ENCODE measurements at places on chromosomes 16 and 17.
A peak's percentile ranks its signal among the peaks of the same experiment; 100 is the strongest.

GRCh38 chr17:73157521-73157890 is 7.3 kb upstream of the SSTR2 start:
- no peak for DNase-seq

GRCh38 chr17:73430848-73431247 is 119.0 kb upstream of the CDC42EP4 start:
- no peak for DNase-seq

DNA sequence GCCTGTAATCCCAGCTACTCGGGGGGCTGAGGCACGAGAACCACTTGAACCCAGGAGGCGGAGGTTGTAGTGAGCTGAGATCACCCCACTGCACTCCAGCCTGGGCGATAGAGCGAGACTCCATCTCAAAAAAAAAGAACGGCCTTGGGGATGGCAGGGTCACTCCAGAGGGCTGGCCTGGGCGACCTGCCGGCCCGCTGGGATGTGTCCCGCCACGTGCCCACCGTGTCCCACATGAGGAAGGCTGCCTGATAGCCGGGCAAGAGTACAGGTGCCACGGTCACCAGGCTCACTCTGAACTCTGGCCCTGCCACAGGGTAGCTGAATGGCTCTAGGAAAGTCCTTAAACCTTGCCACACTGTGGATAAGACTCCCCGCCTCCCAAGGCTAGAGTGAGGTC is 67.5 kb downstream of the COG7 start:
- DNase-seq, result no peak

- DNase-seq, result no peak
Observed at GRCh38 chr16:54080524-54081008, 206.0 kb downstream of the IRX3 start.

DNA sequence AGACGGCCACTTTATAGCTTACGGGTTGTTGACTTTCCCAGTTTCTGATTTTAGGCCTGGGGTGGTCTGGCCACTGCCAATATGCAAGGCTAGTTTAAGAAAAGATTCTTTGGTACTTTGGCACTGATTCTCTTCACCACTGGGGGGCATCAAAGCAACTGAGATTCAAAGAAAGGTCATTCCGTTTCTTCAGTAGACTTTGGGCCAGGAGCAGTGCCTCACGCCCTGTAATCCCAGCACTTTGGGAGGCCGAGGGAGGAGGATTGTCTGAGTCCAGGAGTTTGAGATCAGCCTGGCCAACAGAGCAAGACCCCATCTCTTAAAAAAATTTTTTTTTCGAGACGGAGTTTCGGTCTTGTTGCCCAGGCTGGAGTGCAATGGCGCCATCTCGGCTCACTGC is 53.0 kb downstream of the RPA1 start:
- DNase-seq, result peak; percentile 52

GRCh38 chr16:87125206-87126155 is 191.7 kb downstream of the C16orf95 start:
- no peak for DNase-seq

DNA sequence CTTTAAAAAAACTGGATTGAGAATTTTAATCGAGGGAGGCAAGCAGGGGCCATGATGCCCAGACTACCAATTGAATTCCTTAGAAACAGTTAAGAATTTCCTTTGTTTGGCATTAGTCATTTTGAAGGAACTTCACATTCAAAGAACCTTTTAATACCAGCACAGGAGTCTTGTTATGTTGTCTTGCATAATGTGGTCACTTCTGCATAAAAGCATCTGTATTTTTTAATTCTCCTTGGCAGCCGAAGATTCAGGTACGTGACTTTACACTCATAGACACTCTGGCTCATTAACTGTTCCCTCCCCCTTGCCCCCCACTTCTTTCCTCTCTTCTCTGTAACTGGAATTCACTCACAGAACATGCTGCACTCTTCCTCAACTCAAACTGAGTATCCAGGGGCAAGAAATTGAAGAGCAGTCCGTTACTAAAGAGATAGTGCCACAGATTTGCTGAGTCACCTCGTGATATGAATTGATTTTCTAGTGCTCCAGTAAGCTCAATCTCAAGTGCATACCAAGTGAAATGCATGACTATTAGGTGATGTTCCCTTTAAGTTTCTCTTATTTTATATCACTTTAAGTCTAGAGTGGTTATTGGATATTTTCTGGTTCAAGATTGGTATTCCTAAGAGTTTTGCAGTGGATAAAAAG is 572.2 kb upstream of the SOX9 start:
- DNase-seq, result no peak

DNA sequence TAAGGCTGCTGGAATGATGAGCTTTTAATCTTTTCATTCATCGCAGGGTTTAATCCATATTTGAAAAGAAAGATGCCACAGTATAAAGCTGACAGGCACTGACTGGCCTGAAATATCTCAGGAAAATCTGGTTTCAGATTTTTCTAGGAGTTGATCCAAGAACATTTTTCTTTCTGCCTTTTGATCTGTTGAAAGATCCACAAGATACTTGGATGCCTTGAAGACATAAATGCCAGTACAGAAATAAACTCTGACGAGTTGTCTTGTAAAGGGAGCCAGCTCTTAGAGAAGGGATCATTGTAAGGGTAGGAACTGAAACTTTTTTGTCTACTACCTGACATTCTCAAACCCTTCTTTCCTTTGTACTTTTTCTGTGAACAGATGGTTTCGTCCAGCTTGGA is 25.4 kb upstream of the KRT20 start:
- DNase-seq, result no peak

GRCh38 chr16:27149986-27150385 is 53.3 kb upstream of the KDM8 start:
- DNase-seq, result no peak

DNA sequence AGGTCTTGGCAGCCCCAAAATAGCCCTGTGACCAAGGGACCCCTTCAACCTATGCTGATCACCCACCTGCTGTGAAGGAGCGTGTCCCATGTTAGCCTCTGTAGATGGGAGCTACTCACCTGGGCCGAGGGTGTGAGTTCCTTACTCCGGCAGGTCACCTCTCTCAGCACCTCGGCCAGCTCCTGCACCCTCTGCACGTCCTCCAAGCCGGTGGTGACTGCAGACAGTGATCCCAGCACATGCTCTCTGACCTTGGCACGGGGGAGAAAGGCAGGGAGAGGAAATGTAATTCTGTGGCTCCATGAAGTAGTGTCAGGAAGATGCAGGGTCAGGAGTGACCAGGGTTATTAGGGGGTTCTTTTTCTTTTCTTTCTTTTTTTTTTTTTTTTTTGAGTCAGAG is 67.7 kb upstream of the BCO1 start:
- no peak for DNase-seq

DNA sequence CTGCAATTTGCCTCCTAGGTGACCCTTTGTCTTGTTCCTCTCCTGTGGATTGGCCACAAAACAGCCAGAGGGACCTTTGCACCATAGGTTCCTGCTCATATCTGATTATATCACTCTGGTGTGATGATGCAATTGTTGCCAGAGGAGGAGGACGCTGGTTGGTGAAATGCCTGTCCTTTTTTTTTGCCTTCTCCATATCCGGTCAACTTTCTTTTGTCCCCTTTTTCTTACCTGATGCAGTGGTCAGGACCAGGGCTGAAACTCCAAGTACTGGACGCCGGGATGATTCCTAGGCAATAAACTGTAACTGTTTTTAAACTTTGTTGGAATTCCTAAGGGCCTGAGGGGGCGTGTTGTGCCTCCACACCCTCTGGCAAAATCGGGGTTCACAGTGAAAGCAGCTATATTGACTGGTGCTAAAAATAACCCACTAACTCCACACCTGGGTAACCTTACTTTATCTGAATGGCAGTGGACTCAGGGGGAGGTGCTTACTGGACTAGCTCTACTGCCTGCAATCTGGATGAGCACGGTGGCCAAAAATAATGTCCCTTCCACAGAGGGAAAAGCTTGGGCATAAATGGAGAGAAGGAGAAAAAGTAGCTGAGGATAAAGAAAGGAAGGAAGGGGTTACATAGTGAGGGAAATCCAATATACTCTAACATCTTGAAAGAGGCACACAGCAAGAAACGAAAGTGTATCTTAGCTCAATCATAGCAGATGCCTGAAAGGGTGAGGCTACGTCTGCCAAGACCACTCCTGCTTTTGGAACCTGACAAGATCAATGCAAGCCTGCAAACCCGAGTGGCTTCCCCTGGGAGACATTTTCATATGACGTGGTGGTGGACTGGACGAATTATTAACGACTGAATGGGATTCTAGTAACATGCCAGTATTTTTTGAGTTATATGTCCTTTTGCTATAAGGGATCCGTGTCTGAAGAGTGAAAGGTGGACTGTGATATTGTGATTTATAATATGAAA is 28.4 kb upstream of the ZNF423 start:
- no peak for DNase-seq

DNA sequence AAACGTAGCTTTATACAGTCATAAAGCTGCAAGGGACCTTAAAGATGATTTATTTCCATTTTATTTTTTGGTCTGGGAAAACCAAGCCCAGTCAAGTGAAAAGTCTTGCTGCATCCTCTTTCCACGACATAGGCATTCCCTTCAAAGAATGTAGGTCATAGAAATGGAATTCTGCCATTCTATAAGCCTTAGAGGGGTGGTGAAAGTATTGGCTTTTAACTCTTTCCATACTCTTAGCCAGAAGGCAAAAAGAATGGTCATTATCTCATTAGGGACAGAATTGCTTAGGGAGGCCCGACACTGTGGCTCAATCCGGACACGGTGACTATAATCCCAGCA is 7.9 kb upstream of the MSL1 start:
- no peak for DNase-seq

DNA sequence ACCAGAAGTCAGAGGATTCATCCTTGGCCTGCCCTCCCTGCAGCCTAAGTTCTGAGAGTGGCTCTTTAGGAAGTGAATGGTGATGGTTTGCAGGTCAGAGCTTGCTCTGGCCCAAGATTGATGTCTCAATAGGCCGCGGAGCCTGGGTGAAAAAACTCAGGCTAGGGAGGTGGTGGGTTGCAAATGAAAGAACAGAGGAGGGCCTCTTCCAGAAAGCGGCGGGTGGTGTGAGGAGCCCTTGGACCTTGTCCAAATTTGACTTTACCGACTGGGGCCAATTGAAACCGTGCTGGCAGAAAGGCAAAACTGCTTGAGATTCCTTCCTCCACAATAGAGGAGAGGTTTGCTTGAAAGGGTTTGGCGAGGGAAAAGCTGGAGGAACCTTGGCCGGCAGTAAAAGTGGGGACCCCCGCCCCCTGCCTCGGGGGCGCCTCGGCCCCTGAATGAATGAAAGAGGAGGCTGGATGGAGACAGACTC is 331.3 kb downstream of the SEC14L1 start:
- no peak for DNase-seq

GRCh38 chr16:80655751-80656150 is 115.0 kb downstream of the DYNLRB2 start:
- DNase-seq, result no peak

DNA sequence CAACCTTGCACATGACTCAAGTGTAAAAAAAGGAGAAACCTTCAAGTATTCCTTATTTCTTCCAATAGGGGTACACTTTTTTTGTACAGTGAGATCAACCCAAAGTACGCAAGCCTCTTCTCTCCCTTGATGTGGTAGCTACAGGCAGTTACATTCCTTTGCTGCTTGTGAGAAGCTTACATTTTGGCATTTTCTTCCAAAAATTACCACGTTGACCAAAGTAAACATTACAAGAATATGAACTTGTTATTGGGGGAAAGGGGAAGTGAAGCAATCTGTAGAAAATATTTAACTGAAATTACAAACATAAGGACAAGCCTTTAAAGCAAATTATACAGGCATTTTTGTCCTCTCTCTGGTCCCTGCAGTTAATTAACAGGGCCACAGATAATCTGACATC is 97.0 kb upstream of the TOB1 start:
- DNase-seq, result no peak

DNA sequence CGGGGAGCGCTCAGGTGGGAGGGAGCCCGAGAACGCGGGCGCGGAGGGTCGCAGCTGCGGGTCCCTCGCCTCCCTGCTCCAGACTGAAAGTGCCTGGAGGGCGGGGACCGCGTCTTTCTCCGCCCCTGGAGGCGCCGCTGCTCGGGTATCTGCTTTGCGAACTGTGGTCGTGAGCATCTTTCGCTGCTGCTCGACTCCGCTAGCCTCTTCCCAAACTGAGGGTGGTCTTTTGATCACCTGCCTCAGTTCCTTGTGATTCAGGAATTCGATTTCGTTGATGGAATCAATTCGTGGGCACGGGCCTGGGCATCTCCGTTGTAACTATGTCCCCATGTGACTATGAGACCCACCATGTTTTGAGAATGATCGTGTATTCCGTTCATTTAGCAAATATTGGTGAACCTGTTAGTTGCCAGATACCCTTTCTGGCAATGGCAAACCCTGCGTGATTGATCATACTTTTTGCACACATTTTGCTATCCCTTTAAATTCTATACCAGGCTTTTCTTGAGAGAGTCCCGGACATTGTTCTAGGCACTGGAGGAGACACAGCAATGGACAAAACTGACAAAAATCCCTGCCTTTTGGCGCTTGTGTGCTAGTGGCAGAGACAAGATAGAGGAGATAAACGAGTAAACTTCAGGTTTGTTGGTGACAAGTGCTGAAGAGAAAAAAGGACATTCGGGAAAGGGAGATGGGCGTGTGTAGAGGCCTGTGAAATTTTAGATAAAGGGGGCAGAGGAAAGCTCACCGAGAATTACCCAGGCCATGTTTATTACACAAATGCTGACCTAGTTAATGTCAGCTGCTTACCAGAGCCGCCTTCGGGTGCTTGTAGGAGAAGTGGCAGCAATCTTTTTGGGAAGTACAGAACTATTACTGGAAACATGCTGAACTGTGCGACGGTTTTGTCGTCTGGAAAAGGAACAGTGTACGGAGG is 948 bp downstream of the UTP18 start:
- DNase-seq, result no peak

DNA sequence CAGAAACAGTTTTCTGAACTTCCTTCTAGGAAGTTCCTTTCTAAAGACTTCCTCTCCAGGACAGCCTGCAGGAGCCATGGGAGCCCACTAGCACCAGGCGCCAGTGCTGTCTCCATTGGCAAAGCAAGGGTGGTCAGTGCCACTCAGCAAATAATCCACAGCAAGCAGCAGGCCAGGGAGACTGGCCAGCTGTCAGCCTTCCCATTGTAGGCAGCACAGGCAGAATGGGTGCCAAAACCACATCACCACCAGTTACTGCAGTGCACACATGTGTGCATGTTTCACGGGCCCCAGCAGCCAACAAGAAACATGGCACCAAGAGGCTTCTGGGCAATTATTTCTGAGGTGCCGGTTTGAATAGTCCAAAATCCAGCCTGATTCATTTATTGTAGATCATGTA is 26.7 kb downstream of the DNASE1 start:
- no peak for DNase-seq

DNA sequence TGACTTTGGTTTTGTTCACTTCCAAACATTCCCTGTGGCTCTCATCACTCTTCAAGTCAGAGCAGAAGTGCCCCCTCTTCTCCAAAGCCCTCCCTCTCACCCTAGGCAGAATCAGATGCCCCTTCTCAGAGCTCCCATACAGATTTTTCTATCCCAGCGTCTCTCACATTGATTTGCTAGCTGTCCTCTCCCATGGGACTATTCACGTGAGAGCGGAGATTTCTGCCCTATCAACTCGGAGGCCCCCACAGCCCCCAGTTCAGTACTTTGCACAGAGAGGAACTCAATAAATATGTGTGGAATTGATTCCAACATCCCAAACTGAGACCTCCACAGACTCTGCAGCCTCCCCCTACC is 182.6 kb downstream of the C16orf78 start:
- DNase-seq, result no peak
